ENCODE measurements at places on chromosomes 2 and 18. TPM values are rescaled to one million over a fixed set of nuclear protein-coding genes. Genes with fewer than 3 reads are reported as not detected.

The NDC80 gene
- total RNA-seq, result 36.0 TPM

The KCNG2 gene
- total RNA-seq, result not detected

The ALKAL2 gene
- total RNA-seq, result not detected

The BCL2L11 gene
- 43.8 TPM for total RNA-seq

The TTN gene
- 0.13 TPM for total RNA-seq

DNA sequence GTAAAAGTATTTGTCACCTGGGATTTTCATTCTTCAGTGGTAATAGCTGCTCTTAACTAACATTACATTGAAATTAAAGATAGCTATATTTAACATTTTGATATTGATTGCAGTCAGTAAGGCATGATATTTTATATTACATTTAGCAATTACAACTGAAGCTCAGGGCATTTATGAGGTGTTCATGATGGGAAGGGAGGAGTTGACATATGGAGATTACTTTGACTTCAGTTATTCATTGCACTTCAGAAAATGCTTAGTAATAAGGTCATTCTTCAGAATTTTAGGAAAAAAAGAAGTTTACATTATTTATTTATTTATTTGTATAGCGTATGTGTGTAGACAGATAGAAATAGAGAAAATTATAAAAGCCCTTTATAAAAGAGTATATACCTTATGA is 352.0 kb downstream of the GALNT13 start:
- H3K27me3 ChIP-seq, result no peaks in the 10 kb centered on the region
- no peaks in the 10 kb centered on the region for H3K4me1 ChIP-seq
- DNase-seq, result no peak

DNA sequence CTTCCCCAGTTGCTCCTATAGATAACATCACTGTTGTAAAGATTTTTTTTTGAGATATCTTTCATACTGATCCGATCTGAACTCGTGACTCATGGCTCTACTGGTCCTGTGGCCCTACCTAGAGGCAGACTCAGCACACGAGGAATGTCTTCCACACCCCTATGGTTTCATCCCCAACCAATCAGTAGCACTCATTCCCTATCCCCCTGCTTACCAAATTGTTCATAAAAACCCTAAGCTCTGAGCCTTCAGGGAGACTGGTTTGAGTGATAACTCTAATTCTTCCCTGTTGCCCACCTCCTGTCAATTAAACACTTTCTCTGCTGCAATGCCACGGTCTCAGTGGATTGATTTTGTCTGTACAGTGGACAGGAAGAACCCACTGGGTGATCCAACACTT is 4.2 kb upstream of the SAP130 start:
- no peak for DNase-seq
- no peak overlapping the region for H3K4me3 ChIP-seq
- no peak overlapping the region for H3K27ac ChIP-seq
- H3K27me3 ChIP-seq, result no peaks in the 10 kb centered on the region
- H3K36me3 ChIP-seq, result no peaks in the 10 kb centered on the region
- H3K4me1 ChIP-seq, result no peaks in the 10 kb centered on the region

DNA sequence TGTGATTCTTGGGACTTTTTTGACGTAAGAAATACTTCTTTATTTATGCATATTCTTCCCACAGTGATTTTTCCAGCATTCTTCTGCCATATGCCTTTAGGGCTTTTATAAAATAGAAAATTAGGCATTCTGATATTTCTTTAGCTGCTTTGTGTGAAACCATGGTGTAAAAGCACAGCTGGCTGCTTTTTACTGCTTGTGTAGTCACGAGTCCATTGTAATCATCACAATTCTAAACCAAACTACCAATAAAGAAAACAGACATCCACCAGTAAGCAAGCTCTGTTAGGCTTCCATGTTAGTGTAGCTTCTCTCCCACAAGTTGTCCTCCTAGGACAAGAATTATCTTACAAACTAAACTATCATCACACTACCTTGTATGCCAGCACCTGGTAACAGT is 62.6 kb downstream of the EIF5B start:
- H3K27me3 ChIP-seq, result no peaks in the 10 kb centered on the region
- H3K36me3 ChIP-seq, result peaks cover 47% of the 10 kb centered on the region
- no peak overlapping the region for H3K27ac ChIP-seq
- no peak overlapping the region for H3K4me3 ChIP-seq
- DNase-seq, result no peak

DNA sequence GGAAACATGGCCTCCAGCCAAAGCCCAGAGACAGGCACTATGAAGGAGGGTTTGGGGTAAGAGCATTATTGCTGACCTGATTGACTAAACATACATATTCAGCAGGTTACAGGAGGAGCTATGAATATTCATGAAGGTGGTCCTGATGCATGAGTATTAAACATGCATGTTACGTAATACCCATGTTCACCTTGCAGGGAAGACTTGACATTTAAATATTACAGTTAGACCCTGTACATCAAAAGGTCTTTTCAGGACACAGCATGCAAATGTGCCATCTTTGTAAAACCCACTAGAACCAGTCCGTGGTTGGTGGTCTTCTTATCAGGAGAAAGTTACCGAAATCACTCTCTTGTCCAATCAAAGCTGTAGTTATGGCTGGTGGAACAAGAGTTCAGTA is 59.9 kb downstream of the XRCC5 start:
- no peaks in the 10 kb centered on the region for H3K27me3 ChIP-seq
- DNase-seq, result no peak
- H3K36me3 ChIP-seq, result peaks cover 64% of the 10 kb centered on the region
- no peak overlapping the region for H3K4me3 ChIP-seq
- H3K4me1 ChIP-seq, result no peaks in the 10 kb centered on the region
- H3K27ac ChIP-seq, result no peak overlapping the region

DNA sequence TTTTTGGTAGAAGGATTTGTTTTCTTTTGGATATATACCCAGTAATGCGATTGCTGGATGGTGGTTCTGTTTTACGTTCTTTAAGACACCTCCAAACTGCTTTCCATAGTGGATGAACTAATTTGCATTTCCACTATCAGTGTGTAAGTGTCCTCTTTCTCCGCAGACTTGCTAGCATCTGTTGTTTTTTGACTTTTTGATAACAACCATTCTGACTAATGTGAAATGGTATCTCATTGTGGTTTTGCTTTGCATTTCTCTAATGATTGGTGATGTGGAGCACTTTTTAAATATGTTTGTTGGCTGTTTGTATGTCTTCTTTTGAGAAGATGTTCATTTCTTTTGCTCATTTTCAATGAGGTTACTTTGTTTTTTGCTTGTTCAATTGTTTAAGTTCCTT is 260.9 kb upstream of the CWC22 start:
- no peak overlapping the region for H3K4me3 ChIP-seq
- no peak for DNase-seq
- no peaks in the 10 kb centered on the region for H3K27me3 ChIP-seq
- no peak overlapping the region for H3K27ac ChIP-seq
- H3K4me1 ChIP-seq, result no peaks in the 10 kb centered on the region
- no peaks in the 10 kb centered on the region for H3K36me3 ChIP-seq

GRCh38 chr2:174788291-174788929 is 24.1 kb upstream of the CHRNA1 start:
- H3K36me3 ChIP-seq, result no peaks in the 10 kb centered on the region
- no peak overlapping the region for H3K4me3 ChIP-seq
- H3K4me1 ChIP-seq, result no peaks in the 10 kb centered on the region

GRCh38 chr2:216920143-216920876 is 60.4 kb upstream of the TNP1 start:
- H3K4me3 ChIP-seq, result no peak overlapping the region
- H3K36me3 ChIP-seq, result no peaks in the 10 kb centered on the region
- H3K27me3 ChIP-seq, result no peaks in the 10 kb centered on the region
- no peak overlapping the region for H3K27ac ChIP-seq
- no peak for DNase-seq
- no peaks in the 10 kb centered on the region for H3K4me1 ChIP-seq

DNA sequence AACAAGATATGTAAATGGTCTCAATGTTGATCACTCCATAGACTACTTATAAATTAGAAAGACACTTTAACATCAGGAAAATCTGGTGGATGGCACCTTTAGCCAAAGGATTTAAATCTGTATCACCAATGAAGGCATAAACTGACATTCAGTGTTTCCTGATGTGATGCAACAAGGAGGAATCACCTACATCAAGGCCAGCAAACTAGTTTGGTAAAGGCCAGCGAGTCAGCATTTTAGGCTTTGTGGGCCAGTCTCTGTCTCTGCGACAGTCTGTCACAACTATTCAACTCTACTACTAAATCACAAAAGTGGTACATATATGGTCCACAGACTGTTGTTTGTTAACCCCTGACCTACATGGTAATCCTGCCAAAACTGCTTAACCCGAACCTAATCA is 33.3 kb downstream of the C2orf76 start:
- no peak for DNase-seq
- H3K4me1 ChIP-seq, result no peaks in the 10 kb centered on the region
- no peak overlapping the region for H3K27ac ChIP-seq
- no peaks in the 10 kb centered on the region for H3K27me3 ChIP-seq
- no peaks in the 10 kb centered on the region for H3K36me3 ChIP-seq
- H3K4me3 ChIP-seq, result no peak overlapping the region

DNA sequence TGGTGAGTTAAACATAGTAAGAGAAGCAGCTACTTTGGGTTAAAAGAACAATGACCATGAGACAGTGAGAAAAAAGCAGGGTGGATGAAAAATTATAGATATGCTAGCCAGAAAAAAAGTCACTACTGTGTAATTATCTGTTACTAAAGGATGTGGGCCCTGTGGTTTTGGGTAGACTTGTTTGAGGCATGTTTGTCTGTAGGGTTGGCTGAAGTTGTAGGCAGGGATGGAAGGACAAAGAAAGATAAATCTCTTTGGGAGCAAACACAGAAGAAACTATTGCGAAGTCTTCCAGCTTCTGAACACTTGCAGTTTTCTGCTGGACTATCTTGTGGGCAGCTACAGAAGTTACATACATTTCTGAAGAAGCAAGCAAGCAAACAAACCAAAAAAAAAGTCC is 28.2 kb downstream of the RND3 start:
- no peak overlapping the region for H3K4me3 ChIP-seq
- H3K27ac ChIP-seq, result no peak overlapping the region
- H3K4me1 ChIP-seq, result no peaks in the 10 kb centered on the region
- no peaks in the 10 kb centered on the region for H3K27me3 ChIP-seq

Data from Panc1 (cell line).